ENCODE measurements at places on chromosomes 1 and 21.

DNA sequence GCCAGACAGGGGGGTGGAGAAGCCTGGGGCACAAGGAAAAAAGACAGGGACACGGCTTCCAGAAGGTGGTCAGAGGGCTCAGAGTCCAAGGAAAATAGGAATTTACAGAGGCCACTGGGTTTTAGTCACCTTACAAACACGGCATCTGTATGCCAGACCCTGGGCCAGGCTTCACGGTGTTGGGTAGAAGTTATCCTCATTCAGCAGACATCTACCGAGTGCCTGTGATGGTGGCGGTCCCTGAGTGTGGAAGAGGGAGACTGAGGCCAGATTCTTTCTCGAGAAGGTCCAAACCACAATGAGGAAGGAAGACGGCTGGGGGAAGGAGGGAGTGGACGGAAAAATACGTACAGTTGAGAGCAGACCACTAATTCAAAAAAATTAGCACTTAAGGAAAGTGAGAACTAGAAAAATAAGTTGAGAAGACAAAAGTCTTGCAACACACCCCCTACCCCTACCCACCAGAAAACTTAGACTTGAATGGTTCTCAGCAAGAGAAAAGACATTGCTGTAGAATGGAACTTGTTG lies 864 bp upstream of the BTG2 start:
- DNase-seq, result no peak

DNA sequence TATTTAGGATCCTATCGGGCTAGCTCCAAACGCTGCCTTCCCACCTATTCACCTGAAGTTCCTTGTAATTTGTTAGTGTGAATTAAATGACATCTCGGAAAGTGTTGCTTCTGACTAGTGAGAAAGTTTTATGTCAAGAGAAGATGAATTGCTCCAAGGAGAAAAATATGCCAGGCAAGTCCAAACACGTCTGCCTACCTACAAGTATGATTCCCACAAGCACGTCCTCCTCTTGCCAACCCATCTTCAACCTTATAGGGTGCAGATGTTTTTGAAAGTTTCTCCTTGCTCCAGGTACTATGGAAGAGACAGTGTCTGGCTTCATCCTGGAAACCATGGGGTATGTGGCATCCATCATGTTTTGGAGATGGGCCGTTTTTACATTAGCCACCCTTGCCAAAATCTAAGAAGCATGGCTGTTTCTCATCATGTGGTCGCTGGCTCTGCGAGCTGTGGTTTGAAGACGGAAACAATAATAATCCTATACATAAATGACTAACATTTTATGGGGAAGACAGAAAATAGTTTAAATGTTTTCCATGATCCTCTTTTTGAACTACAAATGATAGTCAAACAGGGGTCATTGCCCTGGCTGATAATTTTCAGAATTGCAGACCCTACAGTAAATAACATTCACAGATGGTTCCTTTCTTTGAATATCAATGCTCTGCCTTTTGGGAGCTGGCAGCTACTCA lies 505.8 kb downstream of the SMYD3 start:
- DNase-seq, result no peak

GRCh38 chr1:24323281-24323680 lies 4.1 kb downstream of the GRHL3 start:
- no peak for DNase-seq

DNA sequence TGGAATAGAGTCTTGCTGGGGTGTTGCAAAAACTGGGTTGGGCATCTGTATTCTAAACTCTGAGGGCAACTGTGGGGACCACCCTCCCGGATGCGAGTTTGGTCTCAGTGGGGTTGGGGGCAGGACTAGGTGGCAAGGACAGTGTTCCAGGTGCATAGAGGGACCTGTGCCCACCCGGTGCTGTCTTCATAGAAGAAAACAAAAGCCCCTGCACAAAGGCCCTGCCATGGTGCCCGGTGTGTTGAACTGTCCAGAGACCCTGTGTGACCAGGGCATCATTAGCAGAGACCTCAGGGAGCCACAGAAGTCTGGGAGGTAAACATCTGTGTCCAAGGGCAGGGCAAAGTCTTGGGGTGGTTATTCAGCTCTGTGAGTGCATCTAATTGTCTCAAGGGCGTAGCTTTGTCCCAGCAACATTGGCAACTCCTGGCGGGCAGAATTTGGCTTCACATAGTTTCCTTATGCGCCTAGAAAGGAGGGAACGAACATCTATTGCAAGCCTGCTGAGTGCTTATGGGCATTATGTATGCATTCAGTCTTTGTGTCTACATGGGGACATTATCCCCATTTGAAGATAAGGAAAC lies 72.2 kb upstream of the IFFO2 start:
- no peak for DNase-seq

DNA sequence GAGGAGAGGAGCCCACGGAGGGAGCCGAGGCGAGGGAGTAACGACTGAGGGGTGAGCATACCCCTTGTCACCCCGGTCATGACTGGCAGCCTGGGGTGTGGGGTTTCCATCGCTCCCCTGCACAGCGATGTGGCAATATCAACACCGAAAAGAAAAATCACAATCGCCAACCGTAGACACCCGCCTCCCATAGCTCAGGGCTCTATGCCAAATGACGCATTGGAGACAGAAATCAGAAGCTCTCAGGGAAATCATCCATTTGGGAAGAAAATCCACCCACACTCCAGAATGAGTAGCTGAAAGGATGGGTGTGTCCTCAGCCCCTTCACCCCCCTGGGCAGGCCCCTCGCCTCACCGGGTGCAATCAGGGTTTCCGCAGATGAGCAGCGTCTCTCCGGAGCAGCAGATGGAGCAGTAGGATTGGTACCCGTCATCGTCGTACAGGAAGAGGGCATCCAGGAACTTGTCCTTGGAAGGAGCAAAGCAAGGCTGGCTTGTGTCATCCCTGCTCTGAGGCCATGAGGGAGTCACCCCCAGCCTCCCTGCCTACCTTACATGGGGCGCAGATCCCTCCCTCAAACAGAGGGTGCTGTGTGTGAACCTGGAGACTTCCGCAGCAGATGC lies 2.5 kb downstream of the DNMT3L start:
- no peak for DNase-seq

GRCh38 chr21:42580793-42581321 lies 67.2 kb downstream of the SLC37A1 start:
- no peak for DNase-seq
